ENCODE measurements at places on chromosomes 1 and 21.

- DNase-seq, result no peak
Measured at GRCh38 chr1:3702990-3703728, 49.1 kb upstream of the CCDC27 start.

- no peak for DNase-seq
Measured at GRCh38 chr1:226945106-226945857, 5.2 kb downstream of the COQ8A start.

DNA sequence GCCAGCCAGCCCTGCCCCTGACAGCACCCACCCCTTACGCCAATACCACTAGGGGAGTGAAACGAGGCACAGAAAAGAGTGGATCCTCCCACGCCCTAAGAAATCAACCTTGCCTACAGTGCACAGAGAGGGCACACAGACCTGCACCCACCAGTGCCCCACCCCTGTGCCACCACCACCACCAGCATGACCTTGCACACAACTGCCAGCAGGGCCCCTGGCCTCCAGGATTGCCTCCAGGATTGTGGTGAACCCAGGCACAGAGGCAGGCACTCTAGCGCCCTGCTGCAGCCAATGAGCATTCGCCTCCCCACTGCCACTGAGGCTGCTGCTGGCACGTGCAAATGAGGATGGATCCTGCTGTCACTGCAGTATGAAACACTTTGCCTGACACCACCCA is 23.5 kb upstream of the SGIP1 start:
- DNase-seq, result no peak

- no peak for DNase-seq
Measured at GRCh38 chr1:22241250-22241649, 98.4 kb upstream of the WNT4 start.

- DNase-seq, result no peak
Measured at GRCh38 chr1:244173240-244173639, 122.2 kb downstream of the ZBTB18 start.

DNA sequence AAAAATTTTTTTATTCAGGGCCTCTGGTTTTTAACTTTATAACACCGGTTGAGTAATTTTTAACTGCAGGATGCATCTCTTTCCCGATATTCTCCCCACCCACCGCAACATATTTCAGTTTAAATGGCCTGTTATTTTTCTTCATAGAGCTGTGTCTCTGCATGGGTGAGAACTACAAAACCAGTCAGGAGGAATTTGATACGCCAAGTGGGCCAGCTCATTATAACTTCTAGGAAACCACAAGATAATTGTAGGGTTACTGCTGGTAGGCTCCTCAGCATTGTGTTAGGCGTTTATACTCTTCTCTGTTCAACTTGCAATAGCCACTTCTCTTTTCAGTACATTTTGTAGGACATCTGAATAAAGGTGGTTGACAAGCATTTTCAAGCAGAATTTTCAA is 169.7 kb downstream of the PBX1 start:
- DNase-seq, result peak; percentile 4

Data from NCI-H748 treated with DMSO at 0.1 percent for 48 hours (cell line).